Thymus (tissue), 14 donors: ENCODE measurements at places on chromosomes 5 and 9. TPM values are rescaled to one million over a fixed set of nuclear protein-coding genes. Genes with fewer than 3 reads are reported as not detected.

The CDH9 gene
- total RNA-seq, result 0.05 TPM

The C9 gene
- total RNA-seq, result 0.19 TPM

The FGF10 gene
- 0.99 TPM for total RNA-seq

The SGTB gene
- total RNA-seq, result 3.3 TPM

- DNase-seq, result no peak
These were observed 2.4 kb upstream of the AHRR start for GRCh38 chr5:318931-319601.

The SLC2A6 gene
- 2.0 TPM for total RNA-seq

- DNase-seq, result no peak
These were observed 29.0 kb downstream of the MTMR12 start for GRCh38 chr5:32283539-32284377.

The EQTN gene
- 0.05 TPM for total RNA-seq

GRCh38 chr9:14403081-14403480 lies 89.1 kb upstream of the NFIB start:
- DNase-seq, result no peak

The SMIM33 gene
- total RNA-seq, result 0.28 TPM

DNA sequence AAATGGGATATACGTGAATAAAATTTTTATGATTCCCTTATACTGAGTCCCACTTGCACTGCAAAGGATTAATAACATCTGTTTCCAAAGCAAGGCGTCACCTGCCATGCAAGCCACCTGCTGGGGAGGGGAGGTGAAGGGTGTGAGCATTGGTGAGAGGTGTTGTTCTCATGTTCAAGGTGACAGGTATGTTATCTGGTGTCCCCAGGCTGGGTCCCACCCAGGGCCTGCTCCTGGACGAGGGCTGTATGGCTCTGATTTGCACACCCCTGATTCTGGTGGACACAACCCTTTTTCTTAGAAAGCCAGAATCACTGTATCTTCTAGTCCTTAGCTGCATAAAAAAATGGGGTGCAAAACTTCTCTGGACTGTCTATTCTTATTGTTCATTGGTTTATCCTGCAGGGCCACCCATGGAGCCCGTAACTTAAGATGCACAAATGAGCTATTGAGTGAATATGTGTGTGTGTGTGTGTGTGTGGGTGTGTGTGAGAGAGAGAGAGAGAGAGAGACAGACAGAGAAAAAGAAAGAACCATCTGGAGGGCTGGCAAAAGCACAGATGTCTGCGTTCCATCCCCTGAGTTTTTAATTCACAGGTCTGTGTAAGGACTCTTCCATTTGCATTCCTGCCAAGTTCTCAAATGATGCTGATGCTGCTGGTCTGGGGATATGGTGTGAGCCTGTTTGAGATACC lies 53.7 kb downstream of the SYK start:
- no peak for DNase-seq

DNA sequence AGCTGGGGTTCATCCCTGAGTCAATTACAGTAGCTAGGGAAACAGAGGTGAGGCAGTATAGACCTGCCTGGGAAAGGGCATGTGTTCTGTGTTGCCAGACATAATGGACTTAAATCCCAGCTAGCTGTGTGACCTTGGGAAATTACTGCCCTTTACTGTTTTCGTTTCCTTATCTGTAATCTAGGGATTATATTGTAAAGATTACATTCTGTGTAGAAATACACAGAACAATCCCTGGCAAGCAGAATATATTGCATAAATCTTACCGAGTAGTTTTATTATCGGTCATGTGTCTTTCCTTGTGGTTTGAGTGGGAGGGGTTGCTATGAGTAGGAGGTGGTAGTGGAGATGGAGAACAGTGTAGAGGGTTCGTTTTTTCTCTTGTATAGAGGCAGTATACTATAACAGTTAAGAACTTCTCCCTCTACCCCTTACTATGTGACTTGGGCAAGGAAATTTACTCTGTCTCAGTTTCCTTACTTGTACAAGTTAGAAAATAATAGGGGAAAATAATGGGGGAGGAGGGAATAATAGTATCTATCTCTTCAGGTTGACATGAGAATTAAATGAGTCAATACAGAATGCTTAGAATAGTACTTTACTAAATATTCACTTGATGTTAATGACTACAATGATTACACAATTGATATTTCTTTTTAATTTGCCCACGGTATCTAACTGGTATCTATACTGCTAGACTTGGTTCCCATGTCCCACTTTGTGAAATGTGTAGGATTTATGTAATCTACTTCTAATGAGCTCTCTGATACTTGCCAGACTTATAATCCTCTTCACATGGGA lies 7.1 kb upstream of the DMXL1 start:
- DNase-seq, result no peak

- no peak for DNase-seq
These were observed 424.0 kb downstream of the CDH18 start for GRCh38 chr5:19564036-19564435.
